Stimulated activated CD4-positive, alpha-beta T cell treated with anti-CD3 and anti-CD28 coated beads, Interleukin-4, amount 100 ng/mL, for 1 hour (primary cell): ENCODE measurements at places on chromosomes 7 and 10.
A peak's percentile ranks its signal among the peaks of the same experiment; 100 is the strongest.

DNA sequence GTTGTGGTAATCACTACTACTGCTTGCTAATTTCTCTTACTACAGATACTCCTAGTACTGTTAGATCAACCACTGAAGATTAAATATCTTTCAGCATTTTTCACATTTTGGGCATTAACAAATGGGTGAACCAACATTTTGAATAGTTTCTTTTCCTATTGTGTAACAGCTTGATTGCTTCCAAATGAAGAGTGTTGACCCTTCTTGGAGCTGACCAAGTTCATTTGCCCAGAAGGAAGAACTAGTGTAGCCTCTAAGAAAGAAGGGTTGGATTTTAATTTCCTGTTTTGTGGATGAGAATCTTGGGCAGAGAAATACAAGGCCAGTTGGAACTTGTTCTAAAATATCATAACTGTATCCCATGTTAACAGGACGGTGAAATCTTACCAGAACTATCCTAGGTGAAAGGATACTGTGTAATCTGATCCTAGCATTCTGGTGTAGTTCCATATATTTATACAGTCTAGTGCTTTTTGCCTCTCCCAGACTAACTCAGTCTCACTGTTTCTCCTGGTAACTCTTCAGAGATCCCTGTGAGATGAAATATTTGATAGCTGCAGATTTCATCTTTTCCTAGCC is 37.3 kb downstream of the SND1 start:
- no peak for DNase-seq

GRCh38 chr10:114285961-114286441 is 46.9 kb downstream of the VWA2 start:
- no peak for DNase-seq

DNA sequence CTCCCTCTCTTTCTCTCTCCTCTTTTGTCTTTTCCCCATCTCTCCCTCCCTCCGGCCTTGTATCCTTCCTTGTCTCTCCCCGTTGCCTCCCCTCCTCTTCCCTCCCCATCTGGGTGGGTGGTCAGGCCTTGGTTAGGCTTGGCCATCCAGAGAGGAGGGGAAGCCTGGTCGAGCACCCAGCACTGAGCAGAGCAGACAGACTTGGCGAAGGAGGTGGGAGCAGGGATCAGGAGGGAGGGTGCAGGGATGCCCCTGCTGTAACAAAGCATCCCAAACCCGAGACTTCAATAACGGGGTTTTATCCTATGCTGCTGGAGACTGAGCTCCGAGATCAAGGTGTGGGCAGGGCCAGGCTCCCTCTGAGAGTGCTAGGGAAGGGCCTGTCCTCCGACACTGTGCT is 97.3 kb downstream of the PAXIP1 start:
- no peak for DNase-seq

GRCh38 chr10:94125856-94126255 is 132.1 kb downstream of the PLCE1 start:
- DNase-seq = no peak

DNA sequence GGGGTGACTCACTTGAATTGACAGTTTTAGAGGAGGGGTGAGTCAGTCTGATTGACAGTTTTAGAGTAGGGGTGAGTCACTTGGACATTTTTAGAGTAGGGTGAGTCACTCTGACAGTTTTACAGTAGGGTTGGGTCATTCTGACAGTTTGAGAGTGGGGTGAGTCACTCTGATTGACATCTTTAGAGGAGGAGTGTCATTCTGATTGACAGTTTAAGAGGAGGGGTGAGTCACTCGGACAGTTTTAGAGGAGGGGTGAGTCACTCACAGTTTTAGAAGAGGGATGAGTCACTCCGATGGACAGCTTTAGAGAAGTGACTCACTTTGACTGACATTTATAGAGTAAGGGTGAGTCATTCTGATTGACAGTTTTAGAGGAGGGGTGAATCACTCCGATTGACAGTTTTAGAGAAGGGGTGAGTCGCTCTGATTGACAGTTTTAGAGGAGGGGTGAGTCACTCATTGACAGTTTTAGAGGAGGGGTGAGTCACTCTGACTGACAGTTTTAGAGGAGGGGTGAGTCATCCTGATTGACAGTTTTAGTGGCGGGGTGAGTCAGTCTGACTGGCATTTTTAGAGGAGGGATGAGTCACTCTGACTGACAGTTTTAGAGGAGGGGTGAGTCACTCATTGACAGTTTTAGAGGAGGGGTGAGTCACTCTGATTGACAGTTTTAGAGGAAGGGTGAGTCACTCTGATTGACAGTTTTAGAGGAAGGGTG is 595.9 kb downstream of the DNAJB6 start:
- no peak for DNase-seq

GRCh38 chr10:8039321-8039881 is 15.1 kb upstream of the GATA3 start:
- DNase-seq = no peak

- no peak for DNase-seq
Measured at GRCh38 chr7:42621543-42622219, 290.2 kb downstream of the C7orf25 start.

GRCh38 chr10:117408436-117409384 is 33.5 kb upstream of the PDZD8 start:
- DNase-seq = no peak

GRCh38 chr7:155585951-155586350 is 39.6 kb upstream of the CNPY1 start:
- no peak for DNase-seq

DNA sequence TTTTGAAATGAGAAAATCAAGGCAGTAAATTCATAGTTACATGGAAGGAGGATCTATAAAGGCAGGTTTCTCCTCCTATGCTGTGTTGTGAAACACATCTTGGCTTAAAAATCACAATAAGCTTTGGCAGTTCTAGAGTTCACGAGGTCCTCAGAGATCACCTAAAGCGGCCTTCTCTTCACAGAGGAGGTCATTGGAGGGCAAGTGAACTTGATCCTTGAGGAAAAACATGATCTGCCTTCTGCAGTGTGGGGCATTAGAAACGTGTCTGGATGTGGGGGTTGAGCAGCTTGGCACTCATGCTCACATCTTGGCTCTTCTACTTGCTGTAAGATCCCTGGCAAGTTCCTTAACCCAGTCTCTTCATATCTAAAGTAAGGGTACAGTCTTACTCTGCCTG is 96.1 kb upstream of the BMPER start:
- DNase-seq = no peak

GRCh38 chr7:33921216-33921938 is 16.0 kb downstream of the BMPER start:
- DNase-seq = no peak

DNA sequence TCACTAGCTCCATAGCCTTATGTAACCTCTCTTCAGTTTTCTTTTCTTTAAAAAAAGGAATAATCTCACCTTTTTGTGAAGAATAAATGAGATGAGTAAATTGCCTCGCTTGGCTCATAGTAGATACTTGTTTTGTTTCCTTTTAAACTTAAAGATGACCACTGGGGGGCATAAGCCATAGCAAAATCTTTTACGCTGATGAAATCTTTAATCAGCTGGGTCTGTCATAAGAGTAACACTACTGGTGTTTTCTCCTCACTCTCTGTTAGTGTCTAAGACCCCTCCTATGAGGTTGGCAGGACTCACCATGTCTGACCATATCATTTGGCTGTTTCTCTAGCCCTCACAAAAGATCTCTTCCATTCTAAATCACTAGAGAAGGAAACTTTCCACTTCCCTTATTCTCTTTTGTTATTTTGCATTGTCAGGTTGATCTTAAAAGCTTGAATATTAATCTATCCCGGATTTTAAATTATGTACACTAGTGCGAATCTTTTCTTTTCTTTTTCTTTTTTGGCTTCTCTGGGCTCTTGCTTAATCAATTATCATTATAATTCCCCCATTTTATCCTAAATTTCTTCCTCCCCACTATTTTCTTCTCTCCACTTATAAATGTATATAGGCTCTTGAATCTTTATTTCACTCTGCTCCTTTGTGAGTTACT is 12.5 kb downstream of the STAG3 start:
- no peak for DNase-seq

- peak; percentile 45 for DNase-seq
Measured at GRCh38 chr10:14571866-14572507, 202.7 kb downstream of the FAM107B start.

GRCh38 chr10:118901380-118901779 is 128.1 kb upstream of the NANOS1 start:
- DNase-seq = no peak

GRCh38 chr10:17431871-17432311 is 22.5 kb downstream of the ST8SIA6 start:
- DNase-seq = no peak

- no peak for DNase-seq
Measured at GRCh38 chr10:90470966-90471365, 386.9 kb downstream of the HTR7 start.

- DNase-seq = no peak
Measured at GRCh38 chr7:106075937-106076336, 36.2 kb downstream of the SYPL1 start.

- DNase-seq = no peak
Measured at GRCh38 chr7:45984386-45985295, 63.6 kb upstream of the IGFBP3 start.

GRCh38 chr7:18179093-18179492 is 151.4 kb upstream of the PRPS1L1 start:
- no peak for DNase-seq
